ENCODE measurements at places on chromosomes 5 and 9.
A peak's percentile ranks its signal among the peaks of the same experiment; 100 is the strongest.

- DNase-seq, result no peak
Measured at GRCh38 chr5:1039210-1039548, 30.6 kb downstream of the NKD2 start.

- DNase-seq, result no peak
Measured at GRCh38 chr9:93318480-93318879, 133.0 kb upstream of the FAM120A start.

DNA sequence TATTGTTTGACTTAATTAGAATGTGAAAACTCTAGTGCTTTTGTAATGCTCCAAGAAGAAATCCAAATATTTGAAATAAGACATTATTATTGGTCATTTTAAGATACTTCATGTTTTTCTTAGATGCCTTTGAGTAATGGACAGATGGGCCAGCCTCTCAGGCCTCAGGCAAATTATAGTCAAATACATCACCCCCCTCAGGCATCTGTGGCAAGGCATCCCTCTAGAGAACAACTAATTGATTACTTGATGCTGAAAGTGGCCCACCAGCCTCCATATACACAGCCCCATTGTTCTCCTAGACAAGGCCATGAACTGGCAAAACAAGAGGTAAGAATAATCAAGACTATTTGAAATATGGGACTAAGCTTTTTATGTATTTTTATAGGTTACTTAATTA is 69.2 kb upstream of the SREK1 start:
- no peak for DNase-seq

- peak; percentile 53 for DNase-seq
Measured at GRCh38 chr5:59039296-59040023, 456.6 kb downstream of the RAB3C start.

DNA sequence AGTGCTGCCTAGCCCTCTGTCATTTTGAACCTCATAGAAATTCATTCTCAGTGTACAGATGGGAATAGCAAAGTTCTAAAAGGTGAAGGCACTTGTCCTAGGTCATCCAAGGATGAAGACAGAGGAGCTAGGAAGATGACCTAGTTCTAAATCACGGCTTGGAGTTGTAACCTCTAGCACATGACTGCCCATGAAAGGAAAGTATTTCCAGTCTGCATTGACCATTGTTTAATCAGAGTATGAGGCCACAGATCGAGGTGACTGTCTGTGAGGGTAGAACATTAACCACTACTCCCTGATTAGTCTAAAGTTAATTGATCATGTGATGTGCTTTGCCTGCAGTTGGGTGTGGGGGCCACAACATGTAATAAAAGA is 674 bp upstream of the TNFSF15 start:
- no peak for DNase-seq

DNA sequence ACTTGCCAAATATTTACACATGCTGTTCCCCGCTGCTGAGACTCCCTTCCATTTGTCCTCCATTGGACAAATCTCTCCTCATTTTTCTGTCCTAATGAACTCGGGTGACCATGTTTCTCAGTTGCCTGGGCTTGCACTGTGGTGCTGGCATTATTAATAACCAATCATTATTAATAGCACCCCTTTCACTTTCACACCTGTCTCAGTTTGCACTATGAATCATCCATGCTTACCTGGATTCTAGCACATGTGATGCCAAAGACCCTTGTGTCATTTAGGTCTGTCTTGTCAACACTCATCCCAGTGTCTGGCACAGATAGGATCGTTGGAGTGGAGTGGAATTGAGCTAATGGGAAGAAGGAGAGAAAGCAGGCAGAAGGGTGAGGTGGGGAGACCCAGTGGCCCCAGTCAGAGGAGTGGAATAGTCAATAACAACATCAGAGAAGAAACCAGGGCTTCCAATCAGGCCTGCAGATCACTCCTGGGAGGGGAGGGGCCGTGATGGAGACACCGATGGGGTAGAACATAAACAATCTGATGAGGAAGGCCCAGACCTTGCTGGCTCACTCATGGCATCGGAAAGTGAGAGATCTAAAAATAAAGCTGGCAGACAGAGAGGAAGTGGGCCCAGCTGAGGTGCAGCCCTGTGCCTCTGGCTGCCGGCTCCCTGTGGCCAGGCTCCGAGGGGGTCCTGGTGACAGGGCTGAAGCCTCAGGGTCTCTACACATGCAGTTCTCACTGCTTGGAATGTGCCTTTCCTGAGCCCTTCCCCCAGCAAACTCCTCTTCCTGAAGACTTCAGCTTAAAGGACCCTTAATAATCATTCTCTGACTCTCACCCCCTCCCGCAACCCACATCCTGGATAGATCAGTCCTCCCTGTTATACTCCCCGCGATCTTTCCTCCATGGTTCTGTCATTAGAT is 33.5 kb upstream of the CRB2 start:
- no peak for DNase-seq

DNA sequence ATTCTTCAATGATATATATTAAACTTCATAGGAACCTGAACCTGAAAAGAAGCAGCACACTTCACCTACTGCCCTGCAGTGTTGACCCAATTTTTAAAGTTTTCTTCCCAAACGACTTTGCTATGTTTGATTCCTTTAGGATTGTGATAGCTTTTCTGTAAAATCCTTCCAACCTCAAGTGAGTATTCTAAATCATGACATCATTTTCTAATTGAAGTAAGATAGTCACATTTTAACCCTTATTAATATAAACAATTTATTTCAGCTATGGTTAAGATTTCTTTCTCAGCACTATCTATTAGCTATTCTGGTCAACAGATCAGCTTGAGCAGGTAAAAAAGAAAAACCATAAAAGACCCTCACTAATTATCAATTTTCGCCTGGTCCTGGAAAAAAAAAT is 162.0 kb downstream of the SMARCA2 start:
- no peak for DNase-seq

DNA sequence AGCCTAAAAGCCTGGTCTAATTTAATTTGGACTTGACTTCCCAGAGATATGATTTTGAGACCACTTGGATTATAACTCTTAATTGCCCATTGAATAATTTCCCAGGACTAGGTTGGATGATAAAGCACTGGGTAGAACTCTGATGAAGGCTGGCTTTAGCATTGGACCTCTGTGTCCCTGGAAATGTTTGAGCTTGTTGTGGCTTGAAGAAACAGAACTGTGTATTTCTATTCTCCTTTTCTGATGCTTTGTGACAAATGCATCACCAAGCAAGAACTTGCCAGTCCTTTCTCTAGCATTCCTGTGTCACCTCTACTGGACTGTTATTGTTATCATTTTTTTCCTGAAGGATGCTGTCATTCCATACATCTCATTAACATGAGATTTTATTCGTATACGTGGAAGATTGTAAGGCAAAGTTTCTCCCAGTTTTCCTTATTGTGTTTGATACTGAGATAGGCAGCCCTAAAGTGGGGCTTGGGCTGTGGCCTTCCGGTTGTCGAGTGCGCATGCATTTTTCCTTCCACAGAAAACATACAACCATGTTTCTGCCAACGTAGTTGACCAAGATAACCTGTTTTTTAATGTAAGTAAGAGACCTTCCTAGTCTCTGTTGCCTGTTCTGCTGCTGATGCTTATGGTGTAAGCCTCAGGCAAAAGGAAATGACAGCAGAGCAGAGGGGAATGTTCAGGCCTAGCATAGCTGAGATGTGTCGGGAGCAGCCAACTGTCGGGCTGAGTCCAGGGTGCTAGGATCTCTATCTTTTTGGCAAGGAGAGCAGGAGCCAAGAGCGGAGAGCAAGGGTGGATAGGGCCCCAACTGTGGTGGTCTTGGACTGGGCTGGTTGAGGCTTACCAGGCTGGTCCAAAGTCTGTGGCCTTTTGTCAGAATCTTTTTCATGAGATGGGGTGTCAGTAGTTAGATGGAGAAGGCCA is 2.3 kb downstream of the NTRK2 start:
- no peak for DNase-seq

DNA sequence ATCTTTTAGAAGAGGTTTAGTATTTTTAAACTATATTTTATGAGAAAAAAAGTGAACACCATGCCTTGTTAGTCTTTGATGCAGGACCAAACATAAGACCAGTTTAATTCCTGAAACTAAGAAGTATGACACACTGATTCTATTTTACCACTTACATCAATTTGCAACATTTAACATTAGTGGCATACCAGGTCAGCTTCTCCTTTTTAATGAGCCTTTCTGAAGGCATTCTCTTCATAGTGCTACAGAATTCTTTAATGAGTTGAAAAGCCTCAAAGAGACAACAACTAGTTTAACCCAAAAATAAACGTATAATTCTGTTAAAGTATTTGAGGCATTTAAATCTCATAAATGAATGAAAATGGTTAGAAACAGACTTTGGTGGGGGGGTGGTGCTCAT is 28.2 kb downstream of the ARSB start:
- no peak for DNase-seq

GRCh38 chr5:155624597-155625241 is 611.2 kb downstream of the KIF4B start:
- no peak for DNase-seq

- DNase-seq, result no peak
Measured at GRCh38 chr5:54090495-54091120, 219.8 kb downstream of the ARL15 start.

DNA sequence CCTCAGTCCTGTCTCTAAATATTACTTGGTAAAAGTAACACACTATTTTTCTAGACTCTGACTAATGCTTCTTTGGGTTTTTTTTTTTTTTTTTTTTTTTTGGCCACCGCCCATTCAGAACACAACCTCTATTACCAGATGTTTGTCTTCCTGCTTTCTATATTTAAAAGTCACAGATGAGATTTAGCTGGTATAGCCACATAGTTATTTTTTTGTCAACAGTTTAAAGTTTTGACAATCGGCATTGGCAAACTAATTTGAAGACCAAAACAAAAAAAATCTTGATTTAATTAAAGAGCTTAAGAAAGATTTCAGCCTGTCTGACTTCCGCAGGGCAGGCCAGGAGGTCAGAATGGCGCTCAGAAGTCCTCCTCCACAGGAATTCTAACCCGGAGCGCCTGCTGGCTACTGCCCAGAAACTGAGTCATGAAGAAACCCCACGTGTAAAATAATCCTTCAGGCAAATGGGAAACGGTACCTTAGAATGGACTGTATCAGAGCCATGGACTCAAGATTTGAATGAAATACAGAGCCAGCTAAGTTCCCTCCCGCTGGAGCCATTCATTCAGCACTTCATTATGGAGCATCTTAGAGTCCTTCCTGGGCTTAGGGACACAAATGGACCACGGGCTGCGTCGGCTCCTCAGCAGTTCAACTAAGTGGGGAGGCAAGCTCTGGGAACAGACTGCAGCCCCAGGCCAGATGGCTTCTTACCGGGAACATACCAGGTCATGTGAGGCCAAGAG is 55.6 kb downstream of the PTPDC1 start:
- DNase-seq, result peak; percentile 12

- DNase-seq, result no peak
Measured at GRCh38 chr9:126932871-126933321, 18.3 kb downstream of the RALGPS1 start.

DNA sequence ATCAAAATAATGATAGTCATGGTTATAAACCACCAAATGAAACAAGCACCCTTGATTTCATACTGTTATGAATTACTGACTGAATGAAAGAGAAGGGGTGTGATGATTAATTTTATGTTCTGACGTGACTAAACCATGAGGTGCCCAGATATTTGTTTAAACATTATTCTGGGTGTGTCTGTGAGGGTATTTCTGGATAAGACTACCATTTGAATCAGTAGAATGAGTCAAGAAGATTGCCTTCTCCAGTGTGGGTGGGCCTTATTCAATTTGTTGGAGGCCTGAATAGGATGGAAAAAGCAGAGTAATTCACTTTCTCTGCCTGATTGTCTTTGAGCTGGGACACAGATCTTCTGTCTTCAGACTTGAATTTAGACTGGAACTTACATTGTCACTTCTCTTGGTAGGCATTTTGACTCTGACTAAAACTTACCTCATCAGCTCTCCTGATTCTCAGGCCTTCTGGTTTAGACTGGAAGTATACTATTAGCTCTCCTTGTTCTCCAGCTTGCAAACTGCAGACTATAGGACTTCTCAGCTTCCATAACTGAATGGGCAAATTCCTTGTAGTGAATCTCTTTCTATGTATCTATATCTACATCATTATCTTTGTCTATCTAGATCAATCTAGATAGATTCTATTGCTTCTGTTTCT is 321.9 kb upstream of the TARS1 start:
- no peak for DNase-seq

GRCh38 chr5:54756796-54757402 is 228.5 kb downstream of the ESM1 start:
- DNase-seq, result no peak

DNA sequence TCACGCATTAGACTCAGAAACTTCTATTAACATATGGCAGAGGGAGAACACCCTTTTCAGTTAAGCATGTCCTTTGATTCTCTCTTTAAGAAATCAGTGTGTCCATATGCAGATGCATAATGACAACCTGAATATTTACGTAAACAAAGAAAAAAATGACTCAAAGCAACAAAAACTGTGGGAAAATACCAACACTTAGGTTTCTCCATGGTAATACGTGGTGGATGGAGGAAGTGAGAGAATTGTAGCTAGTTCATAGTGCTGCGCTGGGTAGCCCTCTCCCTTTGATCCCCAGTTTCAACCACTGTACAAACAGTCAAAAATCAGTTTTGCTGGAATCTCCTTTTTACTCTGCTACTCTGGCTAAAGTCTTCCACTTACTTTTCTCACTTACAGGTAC is 2.0 kb upstream of the MAP3K1 start:
- DNase-seq, result no peak

DNA sequence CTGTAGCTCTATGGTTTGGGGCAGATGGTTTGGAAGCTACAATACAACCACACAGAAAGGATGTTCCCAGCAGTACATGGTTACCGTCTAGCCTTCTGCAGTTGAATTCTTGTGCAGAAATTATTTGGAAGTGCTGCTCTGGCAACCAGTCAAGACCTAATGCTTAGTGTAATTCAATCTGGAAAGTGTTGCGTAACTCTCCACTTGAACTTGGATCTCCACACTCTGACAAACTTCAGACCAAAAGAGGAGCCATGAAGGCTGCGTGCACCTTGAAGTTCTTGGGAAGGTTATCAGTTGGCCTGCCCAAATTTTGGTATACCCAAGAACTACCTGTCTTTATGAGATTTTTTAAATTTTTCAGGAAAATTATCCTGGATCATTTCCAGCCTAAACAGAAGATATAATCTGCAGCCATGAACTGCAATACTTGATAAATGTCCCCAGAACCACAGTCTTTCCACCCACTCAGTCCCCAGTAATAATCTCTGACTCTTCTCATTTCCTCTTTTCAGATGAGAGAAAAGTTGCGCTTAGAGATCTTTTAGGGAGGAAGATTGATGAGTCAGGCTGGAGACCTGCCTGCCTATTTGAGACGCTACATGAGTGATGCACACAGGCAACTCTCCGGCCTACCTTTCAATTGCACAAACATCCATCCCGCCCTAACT is 159.9 kb downstream of the FANCC start:
- DNase-seq, result no peak

DNA sequence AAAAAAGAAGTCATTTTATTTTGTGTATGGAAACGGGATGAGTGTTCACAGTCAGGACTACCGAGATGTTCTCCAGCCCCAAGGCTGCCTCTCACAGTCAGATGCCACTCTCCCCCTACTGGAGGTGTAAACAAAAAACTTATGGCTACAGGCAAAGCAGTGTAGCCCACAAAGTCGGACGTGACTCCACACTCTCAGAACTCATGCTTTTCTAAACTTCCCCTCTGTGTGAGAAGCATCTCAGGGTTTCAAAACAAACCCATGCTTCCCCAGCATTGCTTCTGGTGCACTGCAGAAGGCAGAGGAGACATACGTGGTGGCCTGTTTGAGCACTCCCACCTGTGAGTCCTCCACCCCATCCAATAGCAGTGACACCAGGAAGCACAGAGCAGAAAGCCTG is 580.3 kb downstream of the BNC2 start:
- DNase-seq, result no peak

GRCh38 chr9:19117039-19117716 is 10.1 kb downstream of the PLIN2 start:
- DNase-seq, result no peak

Measured in dorsolateral prefrontal cortex (tissue), 122 donors.